ENCODE measurements at places on chromosomes 11 and 22.

DNA sequence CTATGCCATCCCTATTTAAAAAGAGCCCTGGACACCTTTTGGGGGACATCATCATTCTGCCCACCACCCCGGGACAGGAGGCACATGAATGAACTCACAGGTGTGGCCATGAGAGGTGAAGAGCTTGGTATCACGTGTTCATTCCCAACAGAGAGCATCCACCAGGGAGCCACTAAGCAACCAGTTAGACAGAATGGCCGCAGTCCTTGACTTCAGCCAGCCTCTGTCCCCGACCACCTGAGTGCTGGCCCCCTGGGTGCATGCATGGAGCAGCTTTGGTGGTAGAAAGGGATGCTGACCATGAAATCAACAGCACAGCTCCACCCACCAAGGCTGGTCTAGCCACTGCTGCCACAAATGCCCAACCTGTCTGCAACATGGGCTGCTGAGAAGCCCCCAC is 31.1 kb upstream of the CD81 start:
- no peak for DNase-seq

DNA sequence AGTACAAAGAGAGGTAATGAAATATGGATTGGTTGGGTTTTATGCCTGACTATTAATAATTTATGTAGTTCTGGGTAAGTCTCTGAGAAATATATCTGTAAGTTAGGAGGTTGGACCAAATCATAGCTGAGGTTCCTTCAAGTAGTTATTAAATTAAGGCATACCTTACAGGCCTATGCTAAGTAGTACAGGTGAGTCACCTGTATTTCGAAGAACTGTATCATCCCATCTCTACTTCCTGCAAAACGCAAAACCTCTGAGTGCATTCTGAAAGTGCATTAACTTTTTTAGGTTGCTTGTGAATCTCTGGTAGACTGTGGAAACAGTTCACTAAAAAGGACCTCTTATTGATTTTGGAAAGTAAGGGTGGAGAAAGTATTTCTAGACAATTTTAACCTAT is 37.1 kb downstream of the APOL5 start:
- no peak for DNase-seq

DNA sequence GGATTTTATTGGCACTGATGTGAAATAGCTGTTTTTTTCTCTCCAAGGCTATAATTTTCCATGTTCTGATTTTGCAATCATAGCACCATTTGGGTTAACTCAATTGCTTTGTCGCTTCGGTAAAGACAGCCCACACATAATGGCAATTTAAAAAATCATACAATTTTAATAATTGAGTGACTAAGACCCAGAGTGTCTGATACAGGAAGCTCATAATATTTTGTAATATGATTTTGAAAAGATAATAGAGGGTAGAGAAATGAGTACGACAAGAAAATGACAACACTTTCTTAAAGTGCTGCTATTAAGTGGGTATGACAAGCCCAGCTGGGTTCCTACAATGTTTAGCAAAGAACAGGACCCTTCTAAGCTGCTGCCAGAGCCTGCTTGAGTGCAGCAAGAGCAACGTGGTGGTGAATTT is 439.1 kb downstream of the METTL15 start:
- DNase-seq = no peak

DNA sequence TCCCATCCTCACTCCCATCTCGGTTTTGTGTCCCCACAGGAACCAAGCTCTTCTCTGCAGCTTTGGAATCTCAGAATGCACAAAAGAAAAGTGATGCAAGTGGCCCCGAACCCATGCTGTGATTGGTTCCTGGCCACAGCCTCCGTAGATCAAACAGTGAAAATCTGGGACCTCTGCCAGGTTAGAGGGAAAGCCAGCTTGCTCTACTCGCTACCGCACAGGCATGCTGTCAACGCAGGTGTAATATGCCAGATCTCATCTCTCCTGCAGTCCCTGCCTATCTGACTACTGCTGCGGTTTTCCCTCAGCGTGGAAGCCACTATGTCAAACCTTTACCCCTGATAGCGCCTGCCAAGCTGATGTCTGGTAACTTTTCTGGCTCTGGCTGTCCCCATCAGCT is 200.5 kb upstream of the LRRC4C start:
- DNase-seq = no peak

DNA sequence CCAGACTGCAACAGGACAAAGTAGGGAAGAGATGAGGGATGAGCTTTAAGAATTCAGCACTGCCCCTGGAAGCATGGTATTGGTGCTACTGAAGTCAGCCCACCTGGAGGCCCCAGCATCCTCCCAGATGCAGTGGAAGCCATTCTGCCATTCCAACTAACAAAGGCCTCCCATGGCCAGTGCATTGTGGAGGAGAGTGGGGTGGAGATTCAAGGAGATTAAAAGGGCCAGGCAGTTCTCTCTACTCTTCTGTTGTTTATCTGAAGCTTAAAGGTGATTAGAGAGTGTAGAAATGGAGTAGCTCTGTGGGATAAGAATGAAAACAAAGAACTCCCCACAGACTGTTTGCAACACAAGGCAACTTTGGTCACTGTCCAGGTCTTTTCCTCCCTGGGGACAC is 24.1 kb upstream of the TSKU start:
- no peak for DNase-seq

DNA sequence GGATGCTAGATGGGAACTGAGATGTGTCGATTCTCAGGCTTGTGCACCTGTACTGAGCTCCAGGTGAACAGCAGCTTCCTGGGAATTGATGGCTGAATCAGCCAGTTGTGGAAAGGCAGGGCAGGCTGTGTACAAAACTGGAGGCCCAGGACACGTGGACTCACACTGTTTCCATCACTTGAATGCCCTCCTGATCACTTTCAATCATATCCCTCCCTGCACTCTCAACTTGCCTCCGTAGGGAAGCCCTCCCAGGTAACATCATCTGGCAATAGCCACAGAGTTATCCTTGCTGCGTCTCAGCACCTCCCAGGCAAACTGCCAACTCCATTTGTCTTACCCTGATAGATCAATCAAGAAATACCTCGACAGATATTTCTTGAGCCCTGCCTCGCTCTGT is 10.1 kb downstream of the FAM83F start:
- no peak for DNase-seq

DNA sequence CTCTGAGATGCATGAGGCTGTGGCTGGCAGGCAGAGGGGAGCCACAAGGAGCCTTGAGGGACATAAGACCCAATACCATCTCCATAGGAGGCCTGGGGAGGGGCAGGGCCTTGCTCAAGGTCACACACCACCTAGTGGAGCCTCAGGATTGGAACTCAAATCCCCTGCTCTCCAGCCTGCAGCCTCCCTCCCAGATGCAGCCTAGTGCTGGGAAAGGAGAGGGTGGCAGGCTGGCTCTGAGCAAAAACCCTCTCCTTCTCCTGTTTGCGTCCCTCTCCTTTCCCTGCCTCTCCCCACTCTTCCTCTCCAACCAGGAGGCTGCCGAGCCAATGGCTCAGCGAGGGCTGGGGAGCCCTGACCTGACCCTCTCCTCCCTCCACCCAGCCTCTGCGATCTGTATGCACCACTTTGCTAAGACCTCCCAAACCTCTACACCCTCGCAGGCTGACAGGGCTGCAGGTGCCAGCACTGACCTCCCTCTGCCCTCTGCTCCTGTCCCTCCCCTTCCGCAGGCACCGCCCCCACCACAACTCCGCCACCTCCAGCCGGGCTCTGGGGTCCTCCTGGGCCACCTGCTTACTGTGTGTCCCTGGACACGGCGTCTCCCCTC is 14.7 kb downstream of the IGLL1 start:
- no peak for DNase-seq

GRCh38 chr11:32115446-32115845 is 24.6 kb downstream of the RCN1 start:
- no peak for DNase-seq

DNA sequence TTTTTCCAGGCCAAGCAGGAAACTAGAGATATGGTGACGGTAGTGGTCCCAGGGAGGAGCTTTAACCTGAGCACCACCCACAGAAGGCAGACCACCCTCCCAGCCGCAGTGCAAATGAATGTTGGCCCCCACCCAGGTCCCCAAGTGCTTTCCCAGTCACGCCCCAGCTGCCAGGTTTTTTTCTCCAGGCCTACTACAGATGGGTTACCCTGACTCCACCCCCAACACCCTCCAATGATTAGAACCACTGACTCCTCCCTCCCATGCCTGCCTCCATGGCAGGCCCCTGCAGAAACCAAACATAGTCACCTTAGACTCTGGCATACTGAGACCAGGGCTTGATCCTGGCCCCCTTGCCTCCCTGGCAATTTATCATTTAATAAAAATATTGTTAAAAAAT is 58.7 kb upstream of the CHST1 start:
- no peak for DNase-seq

GRCh38 chr11:100297516-100297915 is 389.6 kb upstream of the ARHGAP42 start:
- DNase-seq = no peak

GRCh38 chr11:111696556-111696955 is 69.6 kb downstream of the PPP2R1B start:
- DNase-seq = no peak

DNA sequence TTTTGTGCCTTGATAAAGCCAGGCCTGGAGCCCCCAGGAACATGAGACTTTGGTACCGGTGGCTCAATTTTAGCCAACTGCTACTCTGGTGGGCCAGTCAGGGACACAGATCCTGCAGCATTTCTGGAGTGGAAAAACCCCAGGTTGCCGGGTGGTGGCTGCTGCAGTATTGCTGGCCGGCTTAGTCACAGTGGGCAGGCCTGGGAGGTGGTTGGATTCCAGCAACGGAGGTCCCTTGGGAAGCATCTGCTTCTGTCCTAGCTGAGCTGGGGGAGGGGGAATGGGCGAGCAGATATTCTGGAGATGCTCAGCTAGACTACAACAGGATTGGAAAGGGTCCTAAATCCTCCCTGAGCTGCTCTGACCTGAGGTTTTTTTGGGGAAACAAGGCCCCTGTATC is 31.6 kb upstream of the ACCSL start:
- DNase-seq = no peak

GRCh38 chr11:32444186-32444585 is 8.8 kb upstream of the WT1 start:
- no peak for DNase-seq

DNA sequence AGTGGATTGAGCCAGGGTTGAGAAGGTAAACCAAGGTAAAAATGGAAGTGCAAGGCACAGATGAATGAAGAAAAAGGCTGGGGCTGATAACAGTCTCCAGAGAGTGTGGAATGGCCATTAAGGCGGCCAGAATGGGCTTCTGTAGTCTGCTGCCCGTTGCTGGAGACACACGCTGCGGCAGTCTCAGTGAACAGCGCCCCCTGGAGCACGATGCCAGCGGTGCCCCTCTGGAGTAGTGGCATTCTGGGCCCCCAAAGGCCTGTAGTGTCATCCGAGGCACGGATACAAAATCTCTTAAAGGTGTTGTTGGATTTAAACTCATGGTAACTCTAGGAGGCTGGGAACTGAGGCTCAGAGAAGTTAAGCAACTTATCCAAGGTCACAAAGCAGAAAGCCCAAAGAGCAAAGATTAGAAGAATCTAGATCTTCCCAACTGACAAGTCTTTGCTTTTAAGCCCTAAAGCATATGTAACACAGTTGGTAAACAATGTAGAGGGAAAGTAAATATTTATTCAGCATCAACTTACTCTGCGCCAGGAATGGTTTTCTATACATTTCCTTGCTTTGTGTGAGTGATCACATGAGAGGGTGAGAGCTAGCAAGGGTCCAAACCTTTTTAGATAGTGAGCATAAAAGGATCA is 18.2 kb downstream of the KCNJ1 start:
- no peak for DNase-seq

DNA sequence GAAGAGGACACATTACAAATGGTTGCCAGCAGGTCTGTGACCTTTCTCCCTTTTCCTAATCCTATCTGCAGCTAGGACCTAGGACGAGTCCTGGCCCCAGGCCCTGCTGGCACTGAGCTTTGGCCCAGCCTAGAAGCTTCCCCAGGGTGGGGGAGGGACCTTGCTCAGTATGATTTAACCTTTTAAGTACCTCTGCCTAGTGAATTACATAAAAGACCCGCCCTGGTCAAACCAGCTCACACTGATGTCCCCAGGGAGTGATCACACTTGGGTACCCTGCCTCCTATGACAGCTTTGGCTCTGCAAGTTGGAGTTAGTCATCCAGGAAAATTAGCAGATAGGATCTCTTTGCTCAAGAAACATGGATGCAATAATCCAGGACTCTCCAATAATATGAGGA is 21.9 kb downstream of the ASCC2 start:
- DNase-seq = no peak

- no peak for DNase-seq
These were observed 23.8 kb downstream of the PARVB start for GRCh38 chr22:44047891-44048301.

- no peak for DNase-seq
These were observed 5.6 kb upstream of the MUC6 start for GRCh38 chr11:1041936-1042608.

GRCh38 chr11:76228875-76229149 is 22.5 kb upstream of the WNT11 start:
- DNase-seq = no peak

- DNase-seq = no peak
These were observed 227.9 kb downstream of the BLID start for GRCh38 chr11:121887976-121888557.

GRCh38 chr11:68441466-68442230 is 18.9 kb upstream of the PPP6R3 start:
- DNase-seq = no peak

- no peak for DNase-seq
These were observed 457.2 kb upstream of the CADM1 start for GRCh38 chr11:115961159-115962003.

DNA sequence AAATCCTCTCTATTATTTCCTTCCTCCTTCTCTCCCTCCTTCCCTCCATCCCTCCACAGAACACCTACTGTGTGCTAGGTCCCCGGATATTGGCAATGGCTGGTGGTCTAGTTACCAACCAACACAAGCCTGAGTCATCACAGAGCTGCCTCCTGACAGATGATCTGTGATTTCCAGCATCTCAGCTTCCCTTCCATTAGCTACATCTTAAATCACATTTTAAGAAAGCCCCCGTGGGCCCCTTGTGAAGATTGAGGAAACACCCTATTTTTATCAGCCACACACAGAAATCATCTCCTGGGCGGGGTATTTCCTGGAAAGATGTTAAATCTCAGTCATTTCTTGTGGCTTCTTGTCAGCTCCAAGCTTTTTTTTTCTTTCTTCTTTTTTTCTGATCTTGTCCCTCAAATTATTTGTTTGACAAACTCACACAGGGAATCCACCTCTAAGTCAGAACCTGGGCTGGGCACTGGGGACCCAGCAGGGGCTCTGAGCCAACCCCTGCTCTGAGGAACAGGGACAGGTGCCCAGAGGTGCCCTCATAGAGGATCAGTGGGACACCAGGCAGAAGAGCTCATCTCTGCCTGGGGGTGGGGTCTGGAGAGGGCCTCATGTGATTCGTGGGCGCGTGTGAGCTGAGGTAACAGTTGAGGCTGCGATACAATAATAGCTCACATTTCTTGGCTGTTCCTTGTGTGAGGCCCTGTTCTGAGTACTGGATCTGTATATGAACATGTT is 42.4 kb downstream of the CACNA1I start:
- no peak for DNase-seq

GRCh38 chr11:111397034-111397433 is 18.0 kb upstream of the POU2AF1 start:
- DNase-seq = no peak

Data from epithelial cell of prostate (primary cell).